ENCODE measurements at places on chromosomes 6 and 20. TPM values are rescaled to one million over a fixed set of nuclear protein-coding genes. Genes with fewer than 3 reads are reported as not detected.

The KDM1B gene
- 6.3 TPM for total RNA-seq

The TGM3 gene
- total RNA-seq: not detected

The KHDC1 gene
- total RNA-seq: under 0.01 TPM

The UNC5CL gene
- total RNA-seq: under 0.01 TPM

The LY6G6C gene
- not detected for total RNA-seq

The LAMA5 gene
- total RNA-seq: 18.6 TPM

The SAMD10 gene
- total RNA-seq: 5.9 TPM

The ZFAND3 gene
- total RNA-seq: 11.7 TPM

The SLC25A27 gene
- 0.51 TPM for total RNA-seq

The CRISP2 gene
- total RNA-seq: not detected

The KHDRBS2 gene
- not detected for total RNA-seq

The LZTS3 gene
- 7.6 TPM for total RNA-seq

The ADGB gene
- not detected for total RNA-seq

The DEFB113 gene
- total RNA-seq: not detected

The WFDC2 gene
- not detected for total RNA-seq

The WFDC9 gene
- not detected for total RNA-seq

The CCN6 gene
- total RNA-seq: not detected

The MYO6 gene
- total RNA-seq: 26.7 TPM

The XKR7 gene
- not detected for total RNA-seq

The PPP1R16B gene
- 166 TPM for total RNA-seq

The GPR6 gene
- total RNA-seq: not detected

The FAM83C gene
- total RNA-seq: not detected

The DCDC2 gene
- not detected for total RNA-seq

The PERP gene
- total RNA-seq: 32.0 TPM

The ZKSCAN3 gene
- total RNA-seq: 4.2 TPM

The EFCAB8 gene
- under 0.01 TPM for total RNA-seq

The LGSN gene
- total RNA-seq: not detected

The GPX5 gene
- not detected for total RNA-seq

The GCM1 gene
- total RNA-seq: under 0.01 TPM

The LST1 gene
- total RNA-seq: not detected

The ATXN1 gene
- 9.1 TPM for total RNA-seq

The PYGB gene
- 81.9 TPM for total RNA-seq

The TNF gene
- not detected for total RNA-seq

The PROKR2 gene
- not detected for total RNA-seq

The GNL1 gene
- 53.1 TPM for total RNA-seq

The WFDC12 gene
- not detected for total RNA-seq

The HCRTR2 gene
- total RNA-seq: not detected

The WFDC5 gene
- total RNA-seq: not detected

The RSPO3 gene
- not detected for total RNA-seq

The SLC35D3 gene
- total RNA-seq: not detected

The CST5 gene
- not detected for total RNA-seq

The CD2AP gene
- total RNA-seq: 19.8 TPM

The SULF2 gene
- total RNA-seq: 220 TPM
